ENCODE measurements at places on chromosomes 4 and X. TPM values are rescaled to one million over a fixed set of nuclear protein-coding genes. Genes with fewer than 3 reads are reported as not detected.

DNA sequence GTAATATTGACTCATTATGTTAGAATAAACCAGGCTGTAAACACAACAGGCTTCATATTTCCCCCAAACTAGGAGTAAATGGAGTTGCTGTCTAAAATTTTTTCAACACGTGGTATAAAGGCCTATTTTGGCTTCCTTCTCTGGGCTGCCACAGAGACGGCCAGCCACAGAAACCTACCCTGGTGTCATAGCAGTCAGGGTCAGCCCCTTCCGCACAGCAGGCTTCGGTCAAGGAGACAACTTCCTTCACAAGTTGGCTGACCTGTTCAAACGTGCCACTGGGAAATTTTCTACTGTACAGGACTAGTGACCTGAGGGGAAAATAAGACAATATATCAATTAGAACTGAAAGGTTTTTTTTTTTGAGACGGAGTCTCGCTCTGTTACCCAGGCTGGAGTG, 15.8 kb downstream of the GC start:
- DNase-seq = no peak

DNA sequence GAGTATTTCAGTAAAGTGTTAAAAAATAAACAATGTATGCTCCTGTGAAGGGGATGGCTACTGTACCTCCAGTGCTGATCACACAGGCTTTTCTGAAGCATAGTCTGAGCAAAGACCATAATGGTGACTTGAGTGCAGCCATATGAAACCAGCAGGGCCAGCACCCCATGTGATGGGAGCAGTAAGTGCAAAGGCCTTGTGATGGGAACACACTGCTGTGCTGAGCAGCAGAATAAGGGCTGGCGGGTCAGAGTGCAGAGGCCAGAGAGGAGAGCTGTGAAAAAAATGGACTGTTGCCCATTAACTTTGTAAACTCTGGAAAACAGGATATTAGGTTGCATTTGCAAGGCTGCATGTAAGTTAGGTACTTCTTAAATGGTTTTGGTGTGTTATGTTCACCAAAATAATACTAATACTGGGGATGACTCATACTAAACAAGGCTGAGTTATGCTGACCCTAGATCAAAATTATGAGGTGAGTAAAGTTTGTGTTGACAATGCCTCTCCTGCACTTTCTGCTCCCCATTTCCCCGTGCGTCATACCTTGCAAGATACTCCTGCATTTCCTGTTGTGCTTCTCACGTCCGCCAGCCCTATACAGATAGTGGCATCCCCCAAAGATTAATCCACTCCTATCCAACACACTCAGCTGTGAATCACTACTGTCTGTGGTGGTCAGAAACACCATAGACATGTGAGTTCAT, 67.0 kb upstream of the FAM9A start:
- no peak for DNase-seq

The EDA gene
- not detected for total RNA-seq

The DAPP1 gene
- total RNA-seq = 9.6 TPM

GRCh38 chrX:150602296-150602695, 33.9 kb downstream of the MTM1 start:
- no peak for DNase-seq

DNA sequence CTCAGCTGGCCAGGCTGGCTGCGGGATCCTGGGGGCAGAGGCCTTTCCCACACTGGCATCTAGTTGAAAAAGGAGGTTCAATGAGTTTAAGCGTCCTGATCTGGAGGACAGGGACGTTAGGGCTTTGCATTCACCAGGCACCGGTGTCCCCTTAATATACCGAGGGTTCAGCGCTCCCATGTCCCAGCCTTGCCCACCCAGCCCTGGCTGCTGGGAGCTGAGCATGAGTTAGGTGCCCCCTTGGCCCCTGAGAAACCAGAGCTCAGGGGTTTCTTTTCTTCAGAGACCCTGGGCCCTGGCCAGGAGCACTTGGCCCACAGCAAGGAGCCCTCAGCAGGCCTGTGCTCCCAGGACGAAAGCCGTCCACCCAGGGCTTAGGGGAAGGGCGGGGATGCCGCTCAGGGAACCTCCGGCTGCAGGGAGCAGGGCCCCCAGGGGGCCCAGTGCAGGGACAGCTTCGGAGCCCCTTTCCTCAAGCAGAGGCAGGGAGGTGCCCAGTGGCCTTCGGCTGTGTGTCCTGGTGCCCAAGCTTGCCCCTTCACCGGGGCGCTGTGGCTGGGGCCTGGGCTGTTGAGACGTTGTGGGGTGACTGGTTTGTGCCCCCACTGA, 20.9 kb upstream of the DUSP9 start:
- no peak for DNase-seq

The ETDA gene
- total RNA-seq = not detected

The UGT2B15 gene
- not detected for total RNA-seq

GRCh38 chr4:166903408-166903807, 330.9 kb downstream of the SPOCK3 start:
- DNase-seq = no peak

The MCF2 gene
- total RNA-seq = not detected

GRCh38 chr4:2793586-2794485, 951 bp downstream of the SH3BP2 start:
- DNase-seq = peak; percentile 69

DNA sequence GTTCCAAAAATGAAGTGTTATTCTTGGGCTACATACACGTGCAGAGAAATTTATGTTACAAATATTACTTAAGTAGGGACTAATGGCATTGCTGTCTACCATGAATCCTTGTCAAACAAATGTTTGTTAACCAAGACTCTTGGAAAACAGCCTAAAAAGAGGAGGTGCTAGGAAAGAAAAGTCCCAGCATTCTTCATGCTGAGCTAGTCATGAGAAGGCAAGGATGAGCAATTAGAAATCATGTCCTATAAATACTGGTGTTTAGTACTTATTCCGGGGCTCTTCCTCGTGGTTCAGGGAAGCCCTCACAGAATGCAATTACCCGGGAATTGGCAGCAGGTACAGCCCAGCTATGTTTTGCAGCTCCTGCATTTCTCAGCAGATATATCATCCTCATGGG, 378.1 kb upstream of the FTHL17 start:
- no peak for DNase-seq
